KBM-7 (cell line): ENCODE measurements at places on chromosomes 12 and 14.

DNA sequence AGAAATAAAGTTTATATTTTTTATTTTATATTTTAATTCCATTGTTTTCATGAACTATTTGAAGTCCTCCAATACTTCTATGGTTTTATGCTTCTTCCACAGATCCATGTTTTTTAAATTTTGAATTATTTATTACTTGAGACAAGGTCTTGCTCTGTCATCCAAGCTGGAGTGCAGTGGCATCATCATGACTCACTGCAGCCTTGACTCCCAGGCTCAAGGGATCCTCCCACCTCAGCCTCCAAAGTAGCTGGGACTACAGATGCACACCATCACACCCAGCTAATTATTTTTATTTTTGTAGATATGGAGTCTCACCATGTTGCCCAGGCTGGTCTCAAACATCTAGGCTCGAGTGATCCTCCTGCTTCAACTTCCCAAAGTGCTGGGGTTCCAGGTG lies 28.8 kb upstream of the DLGAP5 start:
- DNase-seq: no peak

GRCh38 chr12:114440270-114441038 lies 34.5 kb upstream of the TBX5 start:
- DNase-seq: no peak

DNA sequence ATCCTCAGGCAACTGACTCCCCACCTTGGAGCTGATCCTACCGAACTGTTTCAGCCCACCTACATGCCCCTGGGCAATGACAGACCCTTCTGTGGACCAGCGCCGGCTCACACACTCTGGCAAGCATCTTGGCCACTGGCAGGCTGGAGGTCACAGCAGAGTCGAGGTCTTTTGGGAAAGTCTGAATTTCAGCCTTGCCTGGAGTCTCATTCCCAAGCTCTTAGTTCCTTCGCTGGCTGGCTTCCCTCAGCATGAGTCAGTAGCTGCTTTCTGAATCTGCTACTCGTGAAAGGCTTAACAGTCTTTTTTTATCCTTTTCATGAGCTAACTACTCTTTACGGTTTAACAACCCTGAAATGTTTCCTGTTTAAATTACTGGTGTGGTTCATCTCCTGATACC lies 44.5 kb downstream of the ASCL4 start:
- no peak for DNase-seq

DNA sequence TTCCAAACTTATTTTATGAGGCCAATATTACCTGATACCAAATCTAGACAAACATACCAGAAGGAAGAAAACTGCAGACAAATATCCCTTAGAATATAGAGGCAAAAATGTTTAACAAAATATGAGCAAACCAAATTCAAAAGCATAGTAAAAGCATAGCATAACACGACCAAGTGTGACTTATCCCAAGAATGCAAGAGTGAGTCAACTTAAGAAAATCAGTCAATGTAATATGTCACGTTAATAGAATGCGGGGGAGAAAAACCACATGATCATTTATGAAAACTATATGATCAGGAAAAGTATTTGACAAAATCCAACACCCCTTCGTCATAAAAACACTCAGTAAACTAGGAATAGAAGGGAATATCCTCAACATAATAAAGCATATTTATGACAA lies 217.3 kb downstream of the ADGRD1 start:
- DNase-seq: no peak

GRCh38 chr14:95452176-95452892 lies 64.1 kb downstream of the SYNE3 start:
- peak; percentile 28 for DNase-seq

- no peak for DNase-seq
Measured at GRCh38 chr12:57250956-57251355, at the start of gene STAC3. TSS of gene STAC3 (minus strand) at chr12:57251187. CDS start at chr12:57249636, 1,551 bp downstream.

- no peak for DNase-seq
Measured at GRCh38 chr12:51216642-51217041, 1.2 kb downstream of the POU6F1 start.

DNA sequence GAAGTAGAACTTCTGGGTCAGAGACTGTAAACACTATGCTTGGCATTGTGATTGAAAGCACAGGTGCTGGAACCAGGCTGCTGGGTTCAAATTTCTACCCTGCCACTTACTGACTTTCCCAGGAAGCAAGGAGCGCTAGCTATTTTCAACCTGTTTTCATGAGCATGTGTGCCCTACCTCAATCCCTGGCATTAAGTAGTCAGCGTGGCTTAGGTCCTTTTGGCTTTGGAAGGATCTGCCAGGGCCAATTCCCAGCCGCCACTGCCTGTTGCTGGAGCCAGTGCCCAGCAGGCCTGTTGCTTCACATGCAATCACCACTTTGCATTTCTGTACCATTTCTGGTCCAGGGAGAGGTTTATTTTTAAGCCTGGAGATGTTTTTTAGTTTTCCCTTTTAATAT lies 196.3 kb downstream of the TRHDE start:
- no peak for DNase-seq

- DNase-seq: no peak
Measured at GRCh38 chr12:113242560-113242959, 21.3 kb downstream of the TPCN1 start.

- DNase-seq: no peak
Measured at GRCh38 chr14:34580381-34580780, 40.9 kb upstream of the EAPP start.

DNA sequence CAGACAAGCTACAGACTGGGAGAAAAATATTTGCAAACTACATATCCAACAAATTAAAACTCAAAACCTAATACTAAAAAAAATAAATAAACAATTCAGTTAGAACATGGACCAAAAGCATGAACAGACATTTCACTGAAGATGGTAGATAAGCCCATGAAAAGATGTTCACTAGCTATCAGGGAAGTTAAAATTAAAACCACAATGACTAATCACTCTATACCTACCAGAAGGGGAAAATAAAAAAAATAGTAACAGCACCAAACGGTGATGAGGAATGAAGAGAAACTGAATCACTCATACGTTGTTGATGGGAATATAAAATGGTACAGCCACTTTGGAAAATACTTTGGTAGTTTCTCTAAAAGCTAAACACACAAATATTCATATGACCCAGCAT lies 31.1 kb upstream of the DHRS7 start:
- DNase-seq: no peak

GRCh38 chr12:473863-474577 lies 14.3 kb downstream of the B4GALNT3 start:
- no peak for DNase-seq

GRCh38 chr14:101121508-101122139 lies 218.1 kb upstream of the RTL1 start:
- no peak for DNase-seq

GRCh38 chr14:65052832-65053231 lies 49.5 kb downstream of the MAX start:
- DNase-seq: no peak

DNA sequence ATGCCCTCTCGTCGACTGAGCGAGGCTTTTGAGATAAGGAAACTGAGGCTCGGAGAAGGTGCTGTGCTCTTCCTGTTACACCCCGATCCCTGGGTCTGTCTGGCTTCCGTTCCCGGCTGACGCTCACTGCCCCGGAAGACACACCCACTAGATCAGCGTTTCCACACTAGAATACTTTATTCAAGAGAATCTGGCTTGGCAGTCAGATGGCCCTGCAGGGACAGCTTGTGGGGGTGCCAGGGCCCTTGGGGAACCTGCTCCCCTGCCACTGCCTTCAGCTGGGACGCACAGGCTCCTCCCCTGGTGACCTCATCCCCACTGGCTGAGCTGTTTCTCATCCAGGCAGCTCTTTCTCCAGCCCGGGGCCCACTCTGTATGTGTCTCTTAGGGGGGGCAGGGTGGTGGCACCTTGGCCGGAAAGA lies 13.7 kb downstream of the PGF start:
- peak; percentile 57 for DNase-seq

DNA sequence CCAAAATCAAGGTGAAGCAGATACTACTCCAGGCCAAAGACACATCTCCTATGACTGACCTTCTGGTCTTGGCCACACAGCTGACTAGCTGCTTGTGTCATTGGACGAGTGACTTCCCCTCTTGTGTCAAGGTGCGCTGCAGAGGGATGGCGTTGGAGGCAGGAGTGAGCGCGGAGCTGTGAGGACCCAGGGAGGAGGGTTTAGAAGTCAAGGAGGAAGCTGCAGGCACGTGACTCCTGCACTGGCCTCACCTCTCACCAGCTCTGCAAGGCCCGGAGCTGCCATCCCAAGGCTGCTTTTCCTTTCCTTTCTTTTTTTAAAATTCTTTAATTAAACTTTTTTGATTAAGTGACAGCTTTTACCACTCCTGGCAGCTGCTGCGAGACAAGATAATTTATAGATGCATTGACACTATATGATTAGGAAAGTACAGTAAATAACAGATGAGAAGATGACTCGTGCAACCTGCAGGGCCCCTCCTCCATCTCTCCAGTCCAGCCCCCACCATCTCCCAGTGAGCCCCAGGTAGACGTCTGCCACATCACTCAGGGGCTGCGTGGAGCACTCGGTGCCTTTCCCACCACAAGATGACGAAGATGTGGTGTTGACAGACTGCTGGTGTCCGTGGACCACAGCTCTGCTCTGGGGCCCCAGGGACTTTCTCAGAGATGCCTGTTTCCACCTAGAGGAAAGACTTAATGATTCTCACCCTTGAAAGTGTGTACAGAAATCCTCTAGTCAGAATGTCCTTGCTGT lies 350.6 kb downstream of the CACNA1C start:
- peak; percentile 40 for DNase-seq

DNA sequence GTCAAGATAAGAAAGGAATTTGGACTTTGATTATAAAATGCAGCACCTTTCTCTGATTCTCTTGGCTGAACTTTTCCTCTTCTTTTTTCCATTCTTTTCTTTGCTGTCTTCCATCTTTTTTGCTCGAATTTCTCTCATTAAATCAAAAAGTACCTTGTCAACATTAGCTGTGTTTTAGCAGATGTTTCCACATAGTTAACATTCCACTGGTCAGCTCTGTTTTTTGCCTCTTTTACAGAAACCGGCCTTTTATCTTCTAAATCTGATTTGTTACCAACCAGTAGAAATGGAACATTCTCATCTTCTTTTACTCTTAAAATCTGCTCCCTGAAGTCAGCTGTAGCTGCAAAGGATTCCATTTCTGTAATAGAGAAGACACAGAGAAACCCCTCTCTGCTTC lies 71.1 kb upstream of the SYT1 start:
- no peak for DNase-seq

DNA sequence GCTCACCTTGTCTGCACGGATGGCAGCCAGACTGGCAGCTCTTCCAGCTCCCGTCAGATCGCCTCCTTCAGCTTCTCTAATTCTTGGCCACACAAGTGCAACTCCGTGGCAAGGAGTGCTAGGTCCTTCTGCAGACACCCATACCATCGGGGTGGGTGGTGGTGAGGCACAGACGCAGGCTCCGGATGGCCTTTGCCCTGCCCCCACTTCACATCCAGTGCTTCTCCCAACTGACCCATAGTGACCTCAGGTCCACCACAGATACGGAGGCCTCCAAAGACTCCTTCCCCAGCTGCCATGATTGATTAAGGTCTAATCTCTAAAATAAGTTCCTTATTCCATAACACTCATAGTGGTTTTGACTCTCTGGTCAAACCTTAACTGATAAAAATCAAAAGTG lies 19.9 kb upstream of the CD27 start:
- no peak for DNase-seq

GRCh38 chr12:67676624-67677023 lies 28.1 kb downstream of the DYRK2 start:
- DNase-seq: no peak

DNA sequence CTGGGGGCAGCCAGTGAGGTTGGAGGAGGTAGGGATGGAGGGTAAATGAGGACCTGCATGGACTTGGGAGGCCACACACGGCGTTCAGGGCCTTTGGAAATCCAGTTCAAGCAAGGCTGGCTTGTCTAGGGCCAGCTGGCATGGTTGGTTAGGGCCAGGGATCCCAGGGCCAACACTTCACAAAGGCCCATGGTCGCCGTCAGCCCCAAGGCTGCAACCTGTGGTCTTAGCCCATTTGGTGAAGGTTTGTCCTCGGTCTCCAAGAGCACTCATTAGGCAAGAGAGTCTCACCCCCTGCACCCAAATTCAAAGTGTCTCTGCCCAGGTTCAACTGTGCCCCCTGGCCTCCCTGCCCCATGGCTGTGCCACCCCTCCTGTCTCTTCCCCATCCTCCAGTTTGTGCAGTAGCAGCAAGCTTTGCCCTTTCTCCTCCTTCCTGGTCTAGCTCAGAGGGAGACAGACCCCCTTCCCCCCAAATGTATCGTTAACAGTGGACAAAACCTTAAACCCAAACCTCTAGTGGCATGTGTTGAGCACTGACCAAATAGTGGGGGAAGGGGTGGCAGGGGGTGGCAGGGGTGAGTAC lies 94.1 kb downstream of the NINJ2 start:
- no peak for DNase-seq

GRCh38 chr14:96084796-96085195 lies 45.6 kb downstream of the C14orf132 start:
- no peak for DNase-seq

GRCh38 chr14:86501611-86502010 lies 971.7 kb downstream of the FLRT2 start:
- peak; percentile 34 for DNase-seq

DNA sequence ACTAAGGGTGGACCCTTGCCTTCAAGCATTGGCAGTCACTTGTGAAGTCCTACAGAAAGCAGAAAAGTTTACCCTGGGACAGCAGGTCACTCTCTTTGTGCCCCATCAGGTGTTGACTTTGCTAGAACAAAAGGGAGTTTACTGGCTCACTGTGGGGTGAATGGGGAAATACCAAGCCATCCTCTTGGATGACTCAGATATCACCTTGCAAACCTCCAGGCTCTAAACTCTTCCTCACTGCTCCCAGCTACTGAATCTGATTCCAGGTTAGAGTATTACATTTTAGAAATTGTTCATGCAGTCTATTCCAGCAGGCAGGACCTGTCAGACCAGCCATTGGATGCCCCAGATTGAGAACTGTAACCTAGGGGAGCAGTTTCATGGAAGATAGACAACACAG lies 7.3 kb upstream of the EDDM3B start:
- no peak for DNase-seq

- DNase-seq: no peak
Measured at GRCh38 chr14:41604721-41605531, 1.8 kb upstream of the LRFN5 start.

- DNase-seq: peak; percentile 71
Measured at GRCh38 chr12:7557227-7557626, 53.6 kb upstream of the CD163 start.

DNA sequence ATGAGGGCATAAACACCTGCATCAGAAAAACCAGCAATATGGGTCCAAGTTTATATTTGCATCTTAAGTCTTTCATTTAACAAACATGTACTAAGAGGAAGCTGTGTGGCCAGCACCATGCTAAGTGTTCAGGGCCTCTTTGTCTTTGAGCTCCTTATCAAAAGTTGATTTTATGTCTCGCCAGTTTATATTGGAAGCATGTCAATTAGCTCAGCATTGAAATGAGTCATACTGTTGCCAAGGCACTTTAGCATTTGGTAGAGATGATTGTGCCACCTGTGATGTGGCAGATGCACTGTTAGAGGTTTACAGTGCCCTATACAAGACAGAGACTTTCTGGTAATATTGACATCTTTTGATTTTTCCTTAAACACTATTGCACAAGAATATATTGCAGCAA lies 68.5 kb downstream of the BHLHE41 start:
- no peak for DNase-seq

GRCh38 chr12:129096968-129097367 lies 243.7 kb downstream of the GLT1D1 start:
- no peak for DNase-seq
